ENCODE measurements at places on chromosomes 7 and 10. TPM values are rescaled to one million over a fixed set of nuclear protein-coding genes. Genes with fewer than 3 reads are reported as not detected.

Gene SMKR1
- total RNA-seq = 1.9 TPM

GRCh38 chr10:21724687-21725367 is 190.8 kb downstream of the MLLT10 start:
- peak; percentile 97 for DNase-seq

DNA sequence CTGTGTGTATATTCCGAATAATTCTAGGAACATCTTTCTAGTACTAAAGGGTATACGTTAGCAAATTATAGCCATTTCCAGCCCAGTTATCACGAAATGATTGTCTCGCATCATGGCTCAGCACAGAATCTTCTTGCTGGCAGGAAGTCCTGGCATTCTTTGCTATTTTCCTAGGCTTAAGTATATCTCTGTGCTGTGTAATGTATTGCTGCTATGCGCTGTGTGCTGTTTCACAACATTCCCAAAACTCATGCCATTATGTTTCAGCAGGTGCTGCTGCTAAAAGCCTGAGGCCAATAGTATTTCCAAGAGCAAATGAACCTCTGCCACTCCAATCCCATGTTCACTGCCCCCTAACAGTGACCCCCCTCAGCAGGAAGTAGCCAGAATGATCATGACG is 62.9 kb upstream of the ZNF92 start:
- no peak for DNase-seq

- DNase-seq = no peak
These were observed 255.4 kb downstream of the TCERG1L start for GRCh38 chr10:131056091-131056579.

DNA sequence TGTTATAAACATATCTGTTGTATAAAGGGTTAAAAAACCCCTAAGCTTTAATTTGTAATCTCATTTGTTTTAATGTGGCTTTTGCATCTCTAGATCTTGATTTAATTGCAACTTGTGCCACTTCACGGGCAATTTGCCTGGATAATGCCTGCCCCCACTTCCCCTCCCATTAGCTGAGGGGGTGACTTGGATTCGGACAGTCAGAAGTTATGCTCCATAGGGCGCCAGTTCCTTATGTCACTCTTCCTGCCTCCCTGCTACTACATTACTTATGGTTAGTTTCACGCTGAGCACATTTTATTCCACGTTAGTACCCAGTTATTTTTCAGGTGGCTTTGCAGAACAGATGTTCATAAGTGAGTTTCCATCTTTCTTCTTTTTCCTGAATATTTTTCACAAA is 1015.2 kb upstream of the PHF14 start:
- no peak for DNase-seq

Data from mammary epithelial cell (primary cell).